ENCODE measurements at places on chromosomes 6 and 20.
A peak's percentile ranks its signal among the peaks of the same experiment; 100 is the strongest.

DNA sequence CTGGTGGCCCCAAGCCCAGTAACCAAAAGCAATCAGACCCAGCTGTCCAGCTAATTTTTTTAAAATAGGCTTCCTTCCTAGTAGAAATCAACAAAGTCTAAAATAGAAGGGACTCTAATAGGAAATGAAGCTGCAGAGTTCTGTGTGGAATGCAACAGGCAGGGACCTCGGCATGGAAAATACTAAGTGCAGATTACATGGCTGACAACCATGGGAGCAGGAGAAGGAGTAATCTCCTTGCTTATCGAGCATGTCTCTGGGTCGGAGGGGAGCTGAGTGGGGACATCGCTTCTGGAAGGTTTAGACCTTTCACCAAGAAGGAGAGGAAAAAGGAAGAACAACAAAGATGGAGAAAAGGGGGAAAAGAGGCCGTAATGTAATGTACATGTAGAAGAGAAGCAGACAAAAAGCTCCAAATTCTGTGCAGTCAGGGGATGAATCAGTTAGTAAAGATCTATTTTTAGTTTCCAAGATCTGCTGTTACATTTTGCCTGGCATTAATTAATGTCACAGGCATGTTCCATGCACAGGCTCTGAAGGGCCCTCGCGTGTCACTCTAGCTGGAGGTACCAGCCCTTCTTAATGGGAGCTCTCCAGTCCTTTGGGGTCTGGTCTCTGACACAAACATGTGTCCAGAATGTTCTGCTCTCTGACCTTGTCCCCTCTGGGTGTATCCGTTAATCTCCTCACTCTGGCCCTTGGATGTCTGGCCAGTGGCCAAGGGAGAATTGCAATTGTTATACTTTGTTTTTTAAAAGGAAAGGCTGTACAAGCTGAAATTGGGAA lies 16.6 kb upstream of the ZNF831 start:
- no peak for DNase-seq

DNA sequence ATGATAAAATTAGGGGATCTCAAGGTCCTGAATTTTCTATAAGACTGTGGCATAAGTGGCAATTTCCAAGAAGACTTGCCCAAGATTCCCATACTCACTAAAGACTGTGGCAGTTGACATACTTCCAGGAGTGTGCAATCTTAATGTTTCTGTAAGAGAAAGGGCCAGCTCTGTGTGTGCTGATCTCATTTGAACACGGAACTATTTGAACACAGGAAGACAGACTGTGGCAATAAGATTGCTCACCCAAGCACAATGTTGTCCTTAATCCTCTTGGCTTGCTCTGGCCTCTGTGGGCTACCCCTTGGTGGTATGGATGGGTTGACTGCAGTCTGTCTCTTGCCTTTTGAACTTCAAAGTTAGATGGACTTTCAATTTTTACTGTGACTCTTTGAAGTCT lies 151.4 kb downstream of the PHF3 start:
- DNase-seq = no peak

- DNase-seq = no peak
These were observed 447.8 kb upstream of the BTBD3 start for GRCh38 chr20:11469795-11470435.

DNA sequence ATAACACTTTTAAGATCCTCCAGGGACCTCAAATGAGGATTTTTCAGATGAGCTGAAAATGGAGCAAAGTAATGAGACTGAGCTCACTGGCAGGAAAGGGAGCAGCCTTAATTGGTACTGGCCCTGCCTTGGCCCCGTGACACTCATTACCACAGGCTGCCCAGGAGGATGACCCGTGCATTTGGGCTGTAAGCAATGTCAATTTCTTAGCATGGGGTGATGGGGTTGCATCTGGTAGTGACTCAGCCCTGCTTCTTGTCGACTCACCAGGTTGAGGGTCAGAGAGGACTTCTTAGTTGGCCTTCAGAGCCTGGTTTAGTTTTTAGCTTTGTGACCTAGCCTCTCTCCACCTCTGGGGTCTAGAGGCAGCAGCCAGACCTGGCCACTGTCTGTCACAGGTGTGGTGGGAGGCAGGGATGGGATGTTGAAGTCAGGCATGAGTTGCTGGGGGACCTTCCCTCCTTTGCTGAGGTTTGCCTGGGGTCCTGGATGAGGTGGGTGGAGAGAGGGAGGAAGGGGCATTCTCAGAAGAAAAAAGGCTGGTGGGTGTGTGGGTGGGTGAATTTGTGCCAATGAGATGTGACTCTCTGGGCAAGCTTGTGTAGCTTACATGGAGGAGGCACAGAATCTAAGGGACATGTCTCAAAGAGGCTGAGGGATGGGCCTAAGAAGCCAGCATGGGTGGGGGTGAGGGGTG lies 25.9 kb upstream of the EPB41L1 start:
- DNase-seq = peak; percentile 57

GRCh38 chr20:54872440-54872839 lies 397.0 kb downstream of the DOK5 start:
- DNase-seq = no peak

GRCh38 chr6:163529605-163530004 lies 115.1 kb downstream of the QKI start:
- peak; percentile 73 for DNase-seq

DNA sequence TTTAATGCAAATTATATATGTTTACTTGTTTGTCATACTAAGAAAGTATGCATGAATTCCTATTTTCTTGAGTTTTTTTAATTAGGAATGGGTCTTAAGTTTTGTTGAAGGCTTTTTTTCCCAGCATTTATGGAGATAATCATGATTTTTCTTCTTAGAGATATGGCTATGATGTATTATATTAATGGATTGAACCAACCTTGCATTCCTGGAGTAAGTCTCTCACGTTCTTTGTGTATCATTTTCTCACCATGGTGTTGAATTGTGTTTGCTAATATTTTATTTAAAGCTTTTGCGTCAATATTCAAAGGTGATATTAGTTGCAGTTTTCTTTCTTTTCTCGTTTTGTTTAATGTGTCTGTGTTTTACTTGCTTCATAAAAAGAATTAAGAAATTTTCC lies 48.4 kb upstream of the SLC35D3 start:
- no peak for DNase-seq

GRCh38 chr20:57774111-57774880 lies 64.5 kb upstream of the PMEPA1 start:
- DNase-seq = no peak

DNA sequence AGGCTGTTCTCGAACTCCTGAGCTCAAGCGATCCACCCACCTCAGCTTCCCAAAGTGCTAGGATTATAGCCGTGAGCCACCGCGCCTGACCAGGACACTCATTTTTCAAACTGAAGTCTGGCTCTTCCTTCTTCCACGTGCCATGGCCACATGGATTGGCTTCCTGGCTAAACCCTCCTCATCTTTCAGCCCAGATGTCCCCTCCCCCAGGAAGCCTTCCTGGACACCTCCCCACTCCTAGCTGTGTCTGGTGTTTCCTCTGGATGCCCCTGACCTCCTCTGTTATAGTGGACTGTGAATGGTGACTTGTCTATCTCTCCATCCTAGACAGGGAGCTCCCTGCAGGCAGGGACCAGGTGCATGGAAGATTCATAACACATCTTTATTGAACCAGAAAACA lies 57.2 kb downstream of the RIPOR3 start:
- no peak for DNase-seq

DNA sequence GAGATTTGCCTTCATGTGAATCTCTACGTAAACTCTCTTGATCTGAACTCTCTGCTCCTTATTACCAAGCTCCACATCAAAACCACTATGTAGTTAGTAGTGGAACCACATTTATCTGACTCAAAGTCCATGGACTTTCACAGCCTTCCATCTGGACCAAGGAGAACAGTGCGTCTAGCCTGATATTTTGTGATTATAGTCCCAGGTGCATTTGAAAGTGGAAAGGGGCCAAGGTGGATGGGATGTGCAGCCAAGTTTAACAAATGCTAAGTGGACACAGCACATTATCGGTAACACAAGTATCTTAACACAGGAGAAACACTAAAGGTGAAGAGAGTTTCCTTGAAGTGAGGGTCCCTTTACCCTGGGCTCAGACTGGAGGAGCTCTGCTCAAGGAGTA lies 281.2 kb upstream of the SGK1 start:
- no peak for DNase-seq
